ENCODE measurements at places on chromosomes 4 and X.

DNA sequence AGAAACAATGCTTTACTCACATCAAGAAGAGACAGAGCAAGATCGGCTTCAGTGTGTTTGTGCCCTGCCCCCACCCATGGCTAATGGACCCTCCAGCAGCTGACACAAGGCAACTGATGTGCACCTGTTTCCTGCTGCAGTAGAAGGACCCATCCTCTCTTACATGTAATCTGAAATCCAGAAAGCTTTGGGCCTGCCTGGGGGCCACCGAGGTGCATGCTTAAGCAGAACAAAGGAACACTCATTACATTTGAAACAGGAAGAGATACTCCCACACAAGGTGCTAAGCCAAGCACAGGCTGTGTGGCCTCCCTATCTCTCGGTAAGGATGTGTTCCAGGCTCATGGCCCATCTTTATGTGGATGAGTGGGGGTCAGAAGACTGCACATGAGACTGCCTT lies 338.0 kb downstream of the SPOCK3 start:
- DNase-seq = no peak

GRCh38 chrX:39018541-39018940 lies 217.3 kb downstream of the MID1IP1 start:
- no peak for DNase-seq

GRCh38 chr4:125315576-125316400 lies 1.0 kb downstream of the FAT4 start:
- DNase-seq = peak; percentile 77

GRCh38 chr4:105624530-105624929 lies 72.1 kb downstream of the ARHGEF38 start:
- DNase-seq = no peak

- DNase-seq = no peak
These were observed 50.8 kb upstream of the ELF2 start for GRCh38 chr4:139227729-139228404.

DNA sequence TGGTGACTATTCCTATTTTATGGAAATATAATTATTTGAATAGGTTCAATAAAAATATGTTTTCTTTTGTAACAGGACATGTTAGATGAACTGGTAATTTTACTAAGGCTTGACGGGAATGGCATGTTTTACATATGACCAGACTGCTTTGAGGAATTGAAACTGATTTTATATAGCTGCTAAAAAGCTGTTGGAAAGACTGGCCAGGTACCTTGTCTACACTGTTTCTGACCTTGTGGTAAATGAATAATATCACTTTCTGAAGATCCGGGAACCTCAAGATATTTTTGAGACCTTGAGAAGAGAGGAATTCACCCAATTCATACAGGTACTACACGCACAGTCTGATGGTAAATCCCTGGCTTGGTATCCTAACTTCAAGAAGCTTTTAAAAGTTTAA lies 42.1 kb upstream of the USP46 start:
- DNase-seq = no peak

DNA sequence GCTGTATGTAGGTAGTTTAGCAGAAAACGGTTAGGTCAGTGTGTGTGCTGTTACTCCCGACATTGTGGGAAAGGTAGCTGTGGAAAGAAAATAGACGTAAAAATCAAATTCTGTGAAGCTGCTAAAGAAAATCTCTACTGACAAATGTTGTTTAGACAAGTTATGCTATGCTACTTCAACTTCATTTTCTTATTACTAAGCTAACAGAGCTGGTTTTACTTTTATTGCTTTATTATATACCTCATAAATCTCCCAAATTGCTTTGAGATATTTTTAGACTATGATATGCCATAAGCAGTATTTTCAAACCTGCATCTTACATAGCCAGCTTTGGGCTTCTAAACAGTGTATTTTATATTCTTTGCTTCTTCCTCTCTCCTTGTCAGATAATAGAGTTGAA lies 108.2 kb upstream of the PACRGL start:
- DNase-seq = no peak

All from midbrain (tissue), 1 donor.